ENCODE measurements at places on chromosomes 13 and 19.

DNA sequence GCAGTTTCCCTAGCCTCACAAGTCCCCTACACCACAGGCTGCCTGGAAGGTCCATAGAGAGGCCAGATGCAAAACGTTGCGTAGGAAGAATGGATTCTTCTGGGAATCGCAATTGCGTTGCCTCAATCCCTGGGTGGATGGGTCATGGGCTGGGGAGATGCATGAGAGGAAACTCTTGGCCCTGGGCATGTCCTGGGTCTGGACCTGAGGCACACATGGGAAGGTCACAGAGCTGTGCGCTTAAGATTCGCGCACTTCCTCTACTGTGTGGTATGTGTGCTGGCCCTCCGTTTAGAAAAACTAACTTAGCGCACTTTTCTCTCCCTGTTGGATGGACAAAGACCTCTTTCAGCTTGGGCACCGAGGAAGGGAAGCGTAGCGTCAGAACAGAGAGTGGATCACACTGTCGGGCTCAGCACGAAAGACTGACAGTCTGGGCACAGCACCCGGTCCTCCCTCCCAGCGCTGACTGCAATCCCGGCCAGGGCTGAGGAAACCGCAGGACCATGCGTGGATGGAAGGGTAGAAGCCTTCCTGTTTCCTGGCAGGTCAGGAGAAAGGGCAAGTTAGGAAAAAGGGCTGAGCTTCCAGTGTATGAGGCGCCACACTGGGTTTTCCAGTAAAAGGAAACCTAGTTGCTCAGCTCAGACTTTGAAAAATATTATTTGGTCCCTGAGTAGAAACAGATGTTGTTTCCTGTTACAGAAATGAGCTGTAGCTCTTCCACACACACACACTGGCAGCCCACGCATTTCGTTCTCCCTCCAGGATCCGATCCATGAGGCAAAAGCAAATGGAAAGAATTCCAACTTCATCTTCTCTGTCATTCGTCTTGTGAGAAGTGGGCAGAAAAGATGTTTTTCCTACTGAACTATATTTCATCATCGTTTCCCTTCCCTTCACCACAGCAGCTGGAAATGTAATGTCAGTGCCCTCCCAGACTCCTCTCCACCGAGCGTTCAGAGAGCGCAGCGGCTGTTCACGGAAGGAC, 86.0 kb downstream of the ING1 start:
- no peak for DNase-seq

DNA sequence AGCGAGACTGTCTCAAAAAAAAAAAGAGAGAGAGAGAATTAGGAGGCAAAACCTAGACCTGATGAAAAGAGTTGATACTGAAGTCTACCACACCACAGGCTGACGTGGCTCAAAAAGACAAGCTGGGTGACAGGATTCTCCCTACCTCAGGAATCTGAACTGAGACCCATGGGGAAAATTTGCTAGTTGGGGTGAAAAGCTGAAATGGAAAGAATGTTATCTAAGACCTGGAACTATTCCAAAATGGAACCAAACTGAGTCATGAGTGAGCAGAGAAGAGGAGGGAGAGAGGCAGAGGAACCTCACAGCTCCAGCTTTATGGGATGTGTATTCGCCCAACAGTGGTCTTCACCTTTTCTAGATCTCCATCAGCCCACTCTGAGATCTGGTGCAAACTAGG, 11.7 kb downstream of the SMG9 start:
- DNase-seq = no peak

- peak; percentile 23 for DNase-seq
These were observed 36.8 kb downstream of the N4BP2L1 start for GRCh38 chr13:32391101-32391619.

DNA sequence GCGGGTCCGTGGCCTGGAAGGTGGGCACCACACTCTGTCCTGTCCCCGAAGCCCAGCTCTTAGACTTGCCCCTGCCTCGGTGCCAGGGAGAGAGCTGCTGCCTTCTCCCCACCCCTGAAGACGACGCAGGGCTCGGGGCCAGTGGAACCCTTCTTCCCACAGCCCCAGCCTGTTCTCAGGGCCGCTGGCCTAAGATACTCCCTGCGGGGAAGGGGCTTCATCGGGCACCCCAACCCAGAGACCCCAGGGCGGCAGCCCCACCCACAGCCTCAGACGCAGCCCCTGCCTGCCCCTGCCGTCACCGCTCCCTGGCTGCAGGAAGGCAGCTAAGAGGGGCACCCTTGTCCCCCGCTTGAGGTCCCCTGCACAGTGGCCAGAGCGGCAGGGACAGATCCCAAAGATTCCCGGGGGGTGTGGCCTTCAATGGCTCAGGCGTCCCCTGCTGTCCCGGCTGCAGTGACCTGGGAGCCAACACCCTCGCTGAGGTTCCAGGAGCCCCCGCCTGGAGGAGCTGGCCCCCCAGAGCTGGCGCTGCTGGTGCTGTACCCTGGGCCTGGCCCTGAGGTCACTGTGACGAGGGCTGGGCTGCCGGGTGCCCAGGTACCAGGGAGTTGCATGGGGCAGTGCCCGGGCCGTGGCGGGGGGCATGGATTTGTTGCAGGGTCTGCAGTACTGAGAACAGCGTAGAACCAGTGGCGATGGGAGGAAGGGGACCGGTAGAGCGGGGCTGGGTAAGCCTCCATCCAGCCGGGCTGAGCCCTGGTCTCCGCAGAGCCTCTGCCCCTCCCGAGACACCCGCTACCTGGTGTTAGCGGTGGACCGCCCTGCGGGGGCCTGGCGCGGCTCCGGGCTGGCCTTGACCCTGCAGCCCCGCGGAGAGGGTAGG, 1.0 kb downstream of the AMH start:
- DNase-seq = no peak

DNA sequence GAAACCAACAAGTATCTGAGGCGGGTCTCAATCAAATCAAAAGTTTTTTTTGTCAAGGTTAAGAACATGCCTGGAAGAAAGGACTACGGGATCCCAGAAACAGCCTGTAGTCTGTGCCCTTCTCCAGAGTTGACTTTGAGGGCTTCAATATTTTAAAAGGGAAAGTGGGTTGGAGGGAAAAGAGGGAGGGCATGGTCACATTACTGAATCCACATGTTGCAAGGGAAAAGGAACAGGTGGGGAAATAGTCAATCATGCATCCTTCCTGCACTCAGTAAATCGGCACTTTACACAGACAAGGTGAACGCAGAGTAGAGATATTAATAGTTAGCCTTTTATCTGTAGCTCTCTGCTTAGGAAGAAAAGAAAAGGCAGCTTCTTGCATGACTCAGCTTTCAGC, 808.5 kb downstream of the UQCRFS1 start:
- no peak for DNase-seq

DNA sequence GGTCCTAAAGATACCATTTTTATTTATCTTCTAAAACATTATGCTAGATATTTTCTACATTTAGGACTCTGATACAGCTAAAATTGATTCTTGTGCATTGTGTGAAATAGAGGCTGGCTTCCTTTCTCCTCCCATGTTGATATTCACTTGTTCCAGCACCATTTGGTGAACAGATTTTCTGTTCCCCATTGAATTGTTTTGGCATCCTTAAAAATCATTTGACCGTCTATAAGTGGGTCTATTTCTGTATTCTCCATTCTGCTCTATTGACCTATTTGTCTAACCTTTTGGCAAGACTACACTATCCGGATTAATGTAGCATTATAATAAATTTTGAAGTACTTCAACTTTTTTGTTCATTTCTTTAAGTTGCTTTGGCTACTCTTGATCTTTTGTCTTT, 2689.2 kb downstream of the PCDH9 start:
- DNase-seq = no peak

DNA sequence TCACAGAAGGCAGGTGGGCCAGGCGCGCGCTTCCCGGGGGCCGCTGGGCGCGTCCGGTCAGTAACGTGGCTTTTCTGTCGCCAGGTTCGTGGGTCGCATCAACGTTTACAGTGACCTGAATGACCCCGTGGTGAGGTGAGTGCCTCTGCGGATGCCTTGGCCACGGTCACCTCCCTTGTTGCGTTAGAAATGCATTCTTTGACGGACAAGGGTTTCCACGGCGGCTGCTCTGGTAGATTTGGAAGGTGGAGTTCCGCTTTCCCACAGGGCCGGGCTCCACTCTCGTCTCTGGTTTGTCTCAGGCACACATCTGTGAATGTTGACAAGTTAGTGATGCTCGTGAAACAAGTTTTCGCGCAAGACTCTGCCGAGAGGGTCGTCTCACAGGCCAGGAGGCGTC, 130.0 kb downstream of the ATP11A start:
- no peak for DNase-seq

DNA sequence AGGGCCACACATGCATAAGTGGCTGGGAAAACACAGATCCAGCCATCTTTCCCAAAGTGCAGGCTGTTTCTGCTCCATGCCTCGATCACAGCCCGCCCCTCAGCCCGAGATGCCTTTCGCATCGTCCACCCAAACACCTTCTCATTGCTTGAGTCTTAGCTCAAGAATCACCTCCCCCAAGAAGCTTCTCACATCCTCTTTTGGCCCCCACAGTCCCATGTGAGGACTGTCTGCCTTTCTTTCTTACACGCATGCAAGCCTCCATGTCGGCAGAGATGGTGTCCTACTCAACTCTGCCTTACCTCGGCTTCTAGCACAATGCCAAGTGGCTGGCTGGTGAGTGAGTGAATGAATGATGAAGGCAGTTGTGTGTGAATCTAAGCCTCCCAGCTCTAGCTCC, 18.1 kb upstream of the GSX1 start:
- no peak for DNase-seq

- no peak for DNase-seq
These were observed 480.9 kb downstream of the GPC5 start for GRCh38 chr13:91879360-91879759.

- DNase-seq = no peak
These were observed 126.0 kb downstream of the FOXO1 start for GRCh38 chr13:40540328-40541044.

GRCh38 chr13:38309397-38309796, 40.3 kb upstream of the UFM1 start:
- no peak for DNase-seq

DNA sequence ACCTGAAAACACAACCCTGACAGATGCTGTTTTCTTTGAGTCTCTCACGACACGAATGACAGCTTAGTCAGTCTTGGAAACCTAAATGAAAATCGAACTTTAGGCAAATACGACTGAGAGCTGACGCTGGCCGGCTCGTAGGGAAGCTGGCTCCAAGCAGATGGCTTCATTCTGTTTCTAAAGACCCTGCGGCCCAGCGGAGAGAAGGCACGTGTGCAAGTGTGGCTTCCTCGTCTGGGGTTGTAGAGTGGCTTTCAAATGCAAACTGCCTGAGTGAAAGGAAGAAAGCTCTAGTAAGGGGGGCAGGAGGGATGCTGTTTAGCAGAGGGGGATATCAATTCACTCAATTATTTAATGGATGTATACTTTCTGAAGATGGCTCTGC, 26.1 kb upstream of the TIMM44 start:
- DNase-seq = no peak

- no peak for DNase-seq
These were observed 968 bp downstream of the UBE2M start for GRCh38 chr19:58557221-58558065.

DNA sequence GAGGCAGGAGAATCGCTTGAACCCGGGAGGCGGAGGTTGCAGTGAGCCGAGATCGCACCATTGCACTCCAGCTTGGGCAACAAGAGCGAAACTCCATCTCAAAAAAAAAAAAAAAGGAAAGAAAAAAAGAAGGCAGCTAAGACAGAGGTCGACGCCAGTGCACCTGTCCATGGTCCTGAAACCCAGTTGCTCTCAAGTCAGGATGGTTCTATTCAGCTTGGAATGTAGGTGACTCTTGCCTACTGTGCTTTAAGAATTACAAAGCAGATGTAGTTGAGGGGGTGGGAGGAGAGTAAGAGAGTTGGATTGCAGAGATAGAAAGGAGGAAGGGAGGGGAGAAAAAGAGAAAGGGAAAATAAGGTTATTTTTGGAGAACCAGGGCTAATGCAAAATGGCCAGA, 18.7 kb downstream of the CACNG7 start:
- no peak for DNase-seq

DNA sequence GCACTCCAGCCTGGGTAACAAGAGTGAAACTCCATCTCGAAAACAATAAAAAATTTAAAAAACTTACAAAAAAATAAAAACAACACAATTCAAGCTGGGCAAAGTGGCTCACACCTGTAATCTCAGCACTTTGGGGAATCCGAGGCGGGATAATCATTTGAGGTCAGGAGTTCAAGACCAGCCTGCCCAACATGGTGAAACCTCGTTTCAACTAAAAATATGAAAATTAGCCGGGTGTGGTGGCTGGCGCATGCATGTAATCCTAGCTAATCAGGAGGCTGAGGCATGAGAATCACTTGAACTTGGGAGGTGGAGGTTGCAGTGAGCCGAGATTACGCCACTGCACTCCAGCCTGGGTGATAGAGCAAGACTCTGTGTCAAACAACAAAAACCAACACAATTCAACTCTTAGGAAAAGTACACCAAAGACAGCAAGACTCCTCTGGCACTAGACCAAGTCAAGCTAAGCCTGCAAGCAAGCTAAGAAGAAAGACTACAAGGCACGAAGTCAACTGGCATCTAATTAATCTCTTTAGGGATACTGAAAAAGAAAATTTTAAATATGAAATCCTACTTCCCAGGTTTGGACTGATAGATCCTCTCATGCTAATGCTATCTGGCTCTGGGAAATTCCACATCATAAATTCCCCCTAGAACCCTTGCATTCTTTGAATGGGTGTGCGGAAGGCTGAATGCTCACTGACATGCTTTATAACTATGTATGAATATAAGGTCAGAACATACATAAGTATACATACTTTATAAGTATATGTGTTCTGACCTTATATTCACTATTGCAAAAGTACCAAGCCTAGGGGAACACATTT, 7.9 kb downstream of the PBX4 start:
- no peak for DNase-seq

DNA sequence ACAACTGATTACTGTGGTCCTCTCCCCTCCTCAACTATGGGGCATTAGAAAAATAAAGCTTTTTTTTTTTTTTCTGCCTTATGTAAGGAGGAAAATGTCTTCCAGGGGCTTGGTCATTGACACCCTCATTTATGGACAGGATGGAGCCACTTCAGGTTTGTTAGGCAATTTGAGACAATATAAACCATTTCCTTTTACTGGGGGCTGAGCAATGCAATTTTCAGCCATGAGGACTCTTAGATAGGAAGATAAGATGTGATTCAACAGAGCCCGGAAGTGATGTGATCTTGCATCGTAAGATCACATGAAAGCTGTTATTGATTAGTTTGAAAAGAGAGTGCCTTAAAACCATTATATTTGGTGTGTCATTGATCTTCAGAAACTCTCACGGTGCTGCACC, 210.8 kb downstream of the OXGR1 start:
- DNase-seq = no peak

GRCh38 chr19:49904136-49904535, 7.4 kb upstream of the IL4I1 start:
- no peak for DNase-seq

DNA sequence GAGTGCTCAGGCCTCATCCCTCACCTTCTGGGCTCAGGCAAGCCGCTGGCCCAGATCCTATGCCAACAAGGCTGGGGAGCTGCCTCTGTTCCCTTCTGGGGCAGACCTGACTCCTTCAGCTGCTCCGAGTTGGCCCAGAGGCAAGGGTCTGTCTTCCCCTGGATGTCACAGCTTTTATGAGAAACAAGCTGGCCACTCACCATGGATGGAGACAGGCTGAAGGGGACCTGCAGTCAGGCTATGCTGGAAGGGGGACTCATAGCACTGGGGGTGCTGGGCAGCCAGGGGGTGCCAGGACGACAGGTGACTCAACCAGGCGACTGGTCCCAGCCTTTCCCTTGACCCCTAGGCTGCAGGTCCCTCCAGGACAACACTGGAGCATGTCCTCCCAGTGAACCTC, 52.4 kb upstream of the C1QTNF9B start:
- no peak for DNase-seq

- DNase-seq = no peak
These were observed 491.2 kb downstream of the GPC5 start for GRCh38 chr13:91889641-91890040.

- DNase-seq = no peak
These were observed 5.5 kb downstream of the FOSB start for GRCh38 chr19:45473367-45473681.

- no peak for DNase-seq
These were observed 595 bp upstream of the GPR183 start for GRCh38 chr13:99307648-99308339.
